AG20443 (cell line): ENCODE measurements at places on chromosomes 3 and 15.
A peak's percentile ranks its signal among the peaks of the same experiment; 100 is the strongest.

DNA sequence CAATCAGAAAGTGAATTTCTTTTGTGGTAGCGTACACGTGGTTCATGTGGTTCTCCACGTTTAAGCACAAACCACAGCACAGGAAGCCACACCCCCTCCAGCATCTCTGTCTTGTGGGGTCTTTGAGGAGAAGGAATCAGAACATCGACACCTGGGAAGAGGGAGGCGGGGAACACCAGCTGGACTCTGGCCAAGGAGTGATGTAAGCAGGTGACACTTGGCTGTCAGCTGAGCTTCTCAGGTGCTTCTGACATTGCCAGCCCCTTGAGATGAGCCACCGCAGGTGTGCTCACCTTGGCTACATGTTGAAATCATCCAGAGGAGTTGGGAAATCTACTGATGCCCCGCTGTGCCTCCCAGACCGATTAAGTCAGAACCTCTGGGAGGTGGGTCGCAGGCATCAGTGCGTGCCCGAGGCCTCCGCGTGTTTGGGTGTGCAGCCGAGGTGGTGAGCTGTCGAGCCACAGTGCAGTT lies 85.0 kb downstream of the FAM81A start:
- no peak for DNase-seq

DNA sequence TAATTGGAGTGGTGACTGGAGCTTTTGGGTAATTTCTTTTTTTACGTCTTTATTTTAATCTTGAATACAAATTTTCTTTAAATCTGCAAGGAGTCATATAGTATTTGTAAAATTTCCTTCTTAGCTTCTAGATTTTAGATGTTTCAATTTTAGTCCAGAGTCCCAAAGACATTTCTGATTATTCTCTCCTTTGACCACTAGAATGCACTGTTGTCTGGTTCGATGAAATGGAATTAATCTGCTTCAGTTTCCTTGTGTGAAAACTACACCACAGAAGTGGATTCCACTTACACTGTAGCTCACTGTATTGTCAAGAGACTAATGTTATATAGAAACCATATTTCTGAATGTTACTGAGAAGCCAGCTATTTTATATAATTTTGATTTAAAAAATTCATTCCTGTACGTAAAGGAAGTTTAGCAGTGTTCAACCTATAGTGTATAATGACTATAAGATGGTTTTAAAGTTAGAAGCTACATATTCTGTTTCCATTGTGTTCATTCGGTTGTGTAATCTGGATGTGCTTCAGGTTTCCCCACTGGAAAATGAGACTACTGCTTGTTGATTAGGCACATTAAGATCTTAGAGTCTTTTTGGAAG lies 6.1 kb downstream of the GRAMD1C start:
- DNase-seq, result peak; percentile 55

- no peak for DNase-seq
Measured at GRCh38 chr3:139346771-139347170, 3.0 kb downstream of the MRPS22 start.

DNA sequence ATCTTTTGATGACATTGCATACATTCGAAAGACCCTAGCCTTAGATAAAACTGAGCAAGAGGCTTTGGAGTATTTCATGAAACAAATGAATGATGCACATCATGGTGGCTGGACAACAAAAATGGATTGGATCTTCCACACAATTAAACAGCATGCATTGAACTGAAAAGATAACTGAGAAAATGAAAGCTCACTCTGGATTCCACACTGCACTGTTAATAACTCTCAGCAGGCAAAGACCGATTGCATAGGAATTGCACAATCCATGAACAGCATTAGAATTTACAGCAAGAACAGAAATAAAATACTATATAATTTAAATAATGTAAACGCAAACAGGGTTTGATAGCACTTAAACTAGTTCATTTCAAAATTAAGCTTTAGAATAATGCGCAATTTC lies 16.7 kb downstream of the KCNMB3 start:
- no peak for DNase-seq

- peak; percentile 43 for DNase-seq
Measured at GRCh38 chr3:125602752-125603649, 7.7 kb upstream of the OSBPL11 start.

DNA sequence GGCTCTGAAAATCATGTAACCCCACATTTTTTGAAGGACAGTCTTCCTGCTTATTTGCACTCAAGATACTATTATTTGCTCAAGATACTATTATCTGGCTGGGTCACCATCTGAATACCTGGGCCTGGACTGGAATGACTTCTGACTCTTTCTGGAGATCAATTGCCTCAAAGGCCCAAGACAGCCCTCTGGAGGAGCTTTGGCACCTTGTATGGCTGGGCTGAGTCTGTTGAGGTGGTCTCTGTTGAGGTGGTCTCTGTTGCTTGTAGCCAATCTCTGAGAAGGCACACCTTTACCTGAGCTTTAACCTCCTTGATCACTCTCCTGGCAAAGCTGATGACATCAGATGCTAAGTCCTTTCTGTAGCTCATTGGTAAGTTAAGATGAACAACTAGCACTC lies 33.0 kb downstream of the SPATA12 start:
- DNase-seq, result no peak

DNA sequence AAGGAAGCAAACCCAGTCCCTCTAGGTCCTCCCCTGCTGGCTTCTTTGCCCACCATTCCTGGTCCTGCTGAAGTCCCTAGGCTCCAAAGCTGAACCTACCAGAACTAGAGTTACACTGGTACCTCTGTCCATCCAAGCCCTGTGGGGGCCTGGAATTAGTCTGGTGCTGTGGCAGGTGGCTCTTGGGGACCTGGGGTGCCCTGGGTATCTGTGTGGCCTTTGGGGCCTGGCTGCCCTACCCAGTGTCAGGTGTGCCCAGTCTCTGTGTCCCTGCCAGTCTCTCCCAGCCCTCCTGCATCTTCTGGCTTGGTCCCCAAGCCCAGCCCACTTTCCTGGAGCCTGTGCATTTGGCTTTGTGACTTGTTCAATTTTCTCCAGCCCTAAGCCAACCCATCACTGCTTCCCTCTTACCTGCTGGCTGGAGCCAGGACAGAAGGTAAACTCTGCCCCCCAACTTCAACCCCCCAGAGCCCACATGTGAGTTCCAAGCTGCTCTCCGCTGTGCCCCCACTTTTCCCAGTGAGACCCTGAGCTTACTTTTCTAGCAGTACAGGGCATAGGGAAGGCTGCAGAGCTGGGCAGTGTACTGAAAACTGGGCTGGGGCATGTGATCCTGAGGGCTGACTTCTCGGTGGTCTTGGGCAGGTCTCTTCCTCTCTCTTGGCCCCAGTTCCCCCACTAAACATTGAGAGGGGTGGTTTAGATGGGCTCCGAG lies 28.3 kb upstream of the HHATL start:
- no peak for DNase-seq

DNA sequence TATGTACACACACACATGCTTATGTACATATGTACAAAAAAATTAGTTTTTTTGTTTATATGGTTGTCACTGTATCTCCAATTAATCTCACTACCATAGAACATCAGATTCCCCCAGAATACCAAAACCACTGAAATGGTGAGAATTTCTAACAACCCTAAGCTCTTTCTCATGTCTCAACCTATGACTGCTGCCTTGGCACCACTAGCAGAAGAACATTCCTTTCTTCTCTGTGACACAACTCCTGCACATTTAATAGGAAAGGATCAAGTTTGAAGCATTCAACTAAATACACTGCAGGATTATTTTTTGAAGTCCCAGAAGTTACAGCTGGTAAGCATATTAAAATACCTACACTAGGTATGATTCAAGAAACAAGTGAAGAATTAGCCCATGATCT lies 109.6 kb downstream of the FAM174B start:
- DNase-seq, result no peak

- peak; percentile 13 for DNase-seq
Measured at GRCh38 chr15:94576889-94577533, 345.6 kb downstream of the MCTP2 start.

GRCh38 chr3:59605318-59605717 lies 555.5 kb upstream of the CFAP20DC start:
- no peak for DNase-seq

DNA sequence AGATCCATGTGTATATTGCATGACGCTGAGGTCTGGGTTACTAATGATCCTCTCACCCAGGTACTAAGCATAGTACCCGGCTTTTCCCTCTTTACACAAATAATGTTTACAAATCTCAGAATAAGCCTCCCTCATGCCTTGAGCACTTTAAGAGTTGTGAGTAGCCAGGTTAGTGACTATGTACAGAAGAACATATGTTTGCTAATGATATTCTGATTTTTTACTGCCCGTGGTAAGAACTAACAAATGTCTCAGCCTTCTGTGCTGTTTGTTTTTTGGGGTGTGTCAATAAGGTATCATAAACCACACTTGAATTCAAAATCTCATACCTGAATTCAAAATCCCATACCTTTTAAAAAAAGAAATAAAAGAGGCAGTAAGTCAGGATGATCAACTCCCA lies 59.5 kb downstream of the ABCC5 start:
- no peak for DNase-seq

GRCh38 chr15:48936666-48937065 lies 27.1 kb downstream of the SHC4 start:
- peak; percentile 81 for DNase-seq

GRCh38 chr3:181879926-181880325 lies 168.2 kb downstream of the SOX2 start:
- no peak for DNase-seq

DNA sequence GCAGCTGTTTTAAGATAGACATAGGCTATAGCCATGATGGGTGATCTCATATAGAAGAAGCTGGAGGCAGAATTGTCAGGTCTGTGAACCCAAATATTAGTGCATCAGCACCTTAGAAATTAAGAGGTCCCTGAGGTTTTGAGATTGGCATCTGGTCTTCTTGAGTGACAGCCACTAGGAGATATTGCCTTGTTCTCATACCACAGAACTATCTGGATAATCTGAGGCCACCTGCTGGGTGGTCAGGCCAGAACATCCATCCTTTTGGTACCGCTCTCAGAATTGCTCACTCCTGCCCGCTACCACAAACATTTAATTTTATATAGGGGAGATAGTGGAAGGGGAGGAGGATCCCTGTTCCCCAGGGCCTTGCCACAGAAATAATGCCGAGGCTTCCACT lies 210.6 kb upstream of the ZPLD1 start:
- peak; percentile 32 for DNase-seq

GRCh38 chr3:99971761-99972160 lies 142.5 kb downstream of the FILIP1L start:
- no peak for DNase-seq

DNA sequence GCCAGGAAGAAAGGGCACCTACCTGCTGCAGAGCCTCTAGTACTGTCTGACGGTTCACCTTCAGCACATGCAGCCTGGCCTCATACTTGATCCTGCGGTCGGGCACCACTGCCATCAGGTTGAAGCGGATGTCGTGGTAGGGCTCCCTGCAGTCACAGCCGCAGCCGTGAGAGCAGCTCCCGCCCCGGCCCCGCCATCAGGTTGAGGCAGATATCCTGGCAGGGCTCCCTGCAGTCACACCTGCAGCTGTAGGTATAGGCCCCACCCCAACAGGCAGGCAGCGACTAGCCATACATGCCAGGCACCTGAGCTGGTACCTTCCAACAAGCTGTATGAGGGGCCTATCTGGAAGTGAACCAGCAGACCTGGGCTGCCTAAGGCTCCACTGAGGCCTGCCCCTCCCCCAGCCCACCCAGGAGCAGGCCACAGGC lies 38.7 kb downstream of the SEMA3G start:
- DNase-seq, result no peak

DNA sequence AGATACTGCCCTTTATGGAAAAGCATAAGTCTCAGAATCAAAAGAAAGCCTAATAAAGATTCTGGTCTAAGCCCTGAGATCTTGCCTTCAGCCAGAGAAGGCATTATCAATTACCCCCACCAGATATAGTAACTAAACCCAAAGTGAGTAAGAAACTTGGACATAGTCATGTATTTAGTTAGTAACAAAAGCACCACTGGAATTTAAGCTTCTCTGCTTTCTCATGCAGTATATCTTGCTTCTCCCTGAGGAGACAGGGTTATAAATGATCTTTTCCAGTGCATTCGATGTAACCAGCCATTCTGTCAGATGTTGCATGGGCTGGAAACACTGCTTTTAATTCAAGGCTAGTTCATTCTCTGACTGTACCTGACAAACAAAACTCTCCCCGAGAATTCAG lies 946.7 kb downstream of the NAALADL2 start:
- DNase-seq, result no peak

DNA sequence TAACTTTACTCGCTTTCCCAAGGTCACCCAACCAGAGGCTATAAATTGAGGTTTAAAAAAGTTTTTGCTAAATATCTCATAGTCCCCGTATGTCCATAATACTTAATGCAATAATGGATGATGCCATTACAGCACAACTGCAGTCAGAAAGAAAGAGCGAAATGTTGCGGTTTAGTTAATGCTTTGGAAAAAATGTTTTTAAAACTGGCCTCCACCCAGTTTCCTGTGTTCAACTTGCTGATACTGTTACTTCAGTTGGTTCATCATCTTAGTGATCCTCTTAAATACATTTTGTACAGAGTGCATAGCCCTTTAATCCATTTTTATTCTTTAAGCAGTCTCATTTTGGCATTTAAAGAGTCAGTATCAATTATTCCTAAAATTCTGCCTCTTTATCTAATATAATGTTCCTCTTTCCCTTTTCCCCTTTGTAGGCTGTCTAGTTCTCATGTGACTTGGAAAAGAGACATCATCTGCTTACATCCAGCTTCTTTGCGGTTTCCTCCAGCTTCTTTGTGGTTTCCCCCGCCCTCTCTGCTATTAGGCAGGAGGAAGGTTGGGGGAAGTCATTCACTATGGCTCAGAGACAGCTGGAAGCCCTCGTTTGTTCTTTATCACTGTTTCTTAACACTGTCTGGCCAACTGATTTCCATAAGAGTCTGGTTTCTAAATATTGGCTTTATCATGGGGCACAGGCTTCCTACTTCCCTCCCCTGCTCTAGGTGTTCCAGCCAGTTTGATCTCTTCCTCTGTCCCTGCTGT lies 154.3 kb downstream of the GOLIM4 start:
- DNase-seq, result peak; percentile 67

- DNase-seq, result peak; percentile 80
Measured at GRCh38 chr3:185659942-185660921, 74.1 kb downstream of the SENP2 start.

DNA sequence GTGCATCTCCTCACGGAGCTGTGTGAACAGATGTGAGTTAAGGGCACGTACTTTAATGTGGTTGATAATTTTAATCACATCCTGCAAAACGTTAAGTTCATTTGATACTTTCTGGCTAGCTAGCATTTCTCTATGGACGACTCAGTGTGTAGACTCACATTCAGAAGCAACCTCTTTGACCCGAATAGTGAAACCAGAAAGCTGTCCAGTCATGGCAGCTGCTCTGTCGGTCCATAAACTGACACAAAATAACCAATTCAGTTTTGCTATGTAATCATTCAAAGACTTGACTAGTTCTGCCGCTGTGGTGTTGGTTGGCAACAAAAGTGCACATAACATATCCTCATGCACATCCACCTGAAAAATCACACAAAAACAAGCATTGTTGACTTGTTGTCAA lies 3.7 kb upstream of the GFM1 start:
- DNase-seq, result no peak
